ENCODE measurements at places on chromosomes 2 and 18.

DNA sequence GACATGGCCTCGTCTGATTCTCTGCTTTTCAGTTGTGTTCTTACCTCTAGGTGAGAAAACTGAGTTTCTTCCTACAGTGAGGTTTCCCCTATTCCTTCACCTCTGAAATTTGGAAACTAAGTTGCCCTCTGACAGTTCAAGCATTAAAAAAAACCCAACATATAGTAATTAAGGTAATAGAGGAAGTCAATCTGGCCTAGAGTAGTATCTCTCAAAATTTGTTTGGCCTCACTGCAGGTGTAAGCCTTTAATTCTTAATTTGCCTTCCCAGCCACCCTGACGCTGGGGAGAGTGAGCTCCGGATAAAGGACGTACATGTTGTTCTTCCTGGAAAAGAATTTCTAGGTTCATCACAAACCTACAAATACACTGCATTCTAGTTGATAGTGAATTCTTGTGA is 1.4 kb downstream of the CAD start:
- no peak for DNase-seq

- no peak for DNase-seq
Observed at GRCh38 chr2:182921234-182921633, 54.8 kb upstream of the FRZB start.

- DNase-seq: no peak
Observed at GRCh38 chr2:221997683-221998082, 301.1 kb downstream of the PAX3 start.

DNA sequence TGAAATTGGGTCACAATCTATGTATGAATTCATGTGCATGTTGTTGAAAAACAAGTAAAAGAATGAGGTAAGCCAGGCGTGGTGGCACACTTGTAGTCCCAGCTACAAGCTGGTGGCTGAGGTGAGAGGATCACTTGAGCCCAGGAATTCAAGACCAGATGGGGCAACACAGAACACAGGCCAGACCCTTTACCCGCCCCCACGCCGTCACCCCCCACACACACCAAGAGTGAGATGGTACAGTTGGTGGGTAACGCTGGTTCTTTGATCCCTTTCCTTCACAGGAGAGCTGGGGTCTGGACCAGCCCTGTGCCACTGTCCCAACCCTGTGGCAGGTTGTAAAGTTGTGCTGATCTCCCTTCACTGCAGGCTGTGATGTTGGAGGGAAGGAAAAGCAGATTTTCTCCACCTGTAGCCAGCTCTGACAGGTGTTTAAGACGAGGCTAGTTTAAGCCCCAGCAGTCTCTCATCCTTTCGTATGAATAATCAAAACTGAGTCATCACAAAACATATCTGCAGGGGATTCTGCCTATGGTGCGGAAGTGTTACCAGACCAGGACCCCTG is 13.6 kb downstream of the B3GNT2 start:
- no peak for DNase-seq

GRCh38 chr2:11314487-11314886 is 29.9 kb downstream of the ROCK2 start:
- DNase-seq: no peak

DNA sequence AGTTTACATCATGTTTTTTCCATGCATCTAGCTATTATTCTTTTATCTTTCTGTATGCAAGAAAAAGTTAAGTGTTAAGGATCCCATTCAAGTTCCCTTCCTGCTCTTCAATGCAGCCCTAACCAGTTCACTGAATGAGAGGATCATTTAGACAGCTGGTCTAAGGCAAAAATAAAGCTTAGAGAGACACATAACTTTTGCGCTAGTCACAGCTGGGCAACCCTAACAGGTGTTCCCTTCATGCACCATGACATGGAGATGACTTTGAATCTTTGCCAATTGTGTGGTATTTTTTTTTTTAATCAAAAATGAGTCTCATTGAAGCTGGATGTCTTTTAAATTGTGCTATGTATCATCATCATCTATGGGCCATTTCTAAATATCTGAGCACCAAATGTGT is 393.8 kb upstream of the CYRIA start:
- no peak for DNase-seq

- DNase-seq: peak; percentile 18
Observed at GRCh38 chr2:183666031-183666430, 541.8 kb downstream of the NUP35 start.

DNA sequence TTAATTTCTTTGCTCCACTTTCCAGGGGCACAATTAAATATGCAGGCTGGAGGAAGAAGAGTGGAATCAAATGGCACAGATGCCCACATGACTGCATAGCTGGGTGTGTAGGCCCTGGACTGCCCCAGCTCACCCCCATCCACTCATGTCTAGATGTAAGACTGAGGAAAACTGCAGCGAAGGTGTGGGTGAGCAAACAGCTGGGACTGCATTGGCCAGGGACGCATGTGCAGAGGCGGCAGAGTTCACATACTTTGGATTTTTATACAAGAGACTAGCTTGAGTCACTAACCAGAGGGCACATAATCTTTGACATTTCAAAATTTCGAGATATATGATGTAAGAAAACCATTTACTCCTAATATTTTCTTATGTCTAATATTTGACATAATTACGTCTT is 60.1 kb downstream of the SPIRE1 start:
- no peak for DNase-seq

DNA sequence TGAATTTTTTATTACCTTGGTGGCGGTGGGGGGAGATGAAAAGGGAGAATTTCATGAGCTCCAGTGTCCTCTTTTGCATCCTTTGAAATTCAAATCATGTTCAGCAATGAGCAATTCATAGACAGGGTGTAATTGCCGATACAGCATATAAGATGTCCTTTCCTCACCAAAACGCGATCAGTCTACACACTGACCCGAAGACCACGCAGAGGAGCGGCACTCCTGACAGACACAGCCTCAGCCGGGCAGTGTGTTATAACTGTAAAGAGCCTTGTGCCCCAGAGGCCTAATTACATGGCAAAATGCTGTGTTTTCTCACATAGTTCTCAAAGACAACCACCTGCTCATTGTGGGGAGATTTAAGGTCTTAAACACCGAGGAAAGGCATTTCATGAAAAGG is 38.4 kb upstream of the APCDD1 start:
- no peak for DNase-seq

GRCh38 chr2:237665713-237666143 is 38.3 kb downstream of the LRRFIP1 start:
- DNase-seq: no peak

GRCh38 chr2:32719430-32719829 is 91.6 kb downstream of the TTC27 start:
- DNase-seq: no peak

GRCh38 chr2:121104721-121105141 is 180.3 kb downstream of the TFCP2L1 start:
- no peak for DNase-seq

DNA sequence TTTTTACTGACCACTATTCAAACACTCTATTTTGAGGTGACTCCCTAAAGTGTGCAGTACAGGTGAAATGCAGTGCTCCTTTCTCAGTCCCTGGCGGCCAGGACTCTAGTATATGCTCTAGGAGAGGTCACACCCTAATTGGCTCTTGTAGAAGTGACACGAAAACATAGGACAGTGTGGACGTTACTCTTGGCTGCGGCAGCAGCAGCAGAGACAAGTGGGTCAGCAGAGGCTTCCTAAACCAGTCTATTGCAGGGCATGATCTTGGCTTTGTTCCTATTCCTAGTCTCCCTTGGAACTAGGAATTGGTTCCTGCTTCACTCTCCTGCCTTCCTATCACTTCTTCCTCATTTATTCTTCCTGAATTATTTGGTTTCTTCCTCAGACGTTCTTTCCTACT is 10.1 kb upstream of the ONECUT2 start:
- DNase-seq: no peak

DNA sequence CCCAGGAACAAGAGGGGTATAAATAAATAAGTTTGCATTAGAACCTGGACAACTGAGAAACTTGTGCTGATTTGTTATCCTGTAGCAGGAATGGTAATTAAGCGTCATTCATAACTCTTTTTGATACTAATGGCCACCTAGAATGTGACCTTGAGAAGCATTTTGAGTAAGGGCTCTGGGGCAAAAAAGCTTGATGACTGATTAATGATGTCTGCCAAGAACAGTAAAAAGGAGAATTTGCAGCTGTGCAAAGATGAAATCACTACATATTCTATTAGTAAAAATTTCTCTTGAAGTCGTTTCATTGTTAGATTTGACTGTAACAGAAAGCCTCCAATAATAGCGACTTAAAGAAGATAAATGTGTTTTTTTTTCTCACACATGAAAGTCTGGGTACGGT is 157.7 kb downstream of the PRKCE start:
- no peak for DNase-seq

All from SK-N-MC (cell line).